ENCODE measurements at places on chromosomes 7 and 10.

- no peak for DNase-seq
These were observed 80.0 kb upstream of the PCDH15 start for GRCh38 chr10:54880996-54881395.

DNA sequence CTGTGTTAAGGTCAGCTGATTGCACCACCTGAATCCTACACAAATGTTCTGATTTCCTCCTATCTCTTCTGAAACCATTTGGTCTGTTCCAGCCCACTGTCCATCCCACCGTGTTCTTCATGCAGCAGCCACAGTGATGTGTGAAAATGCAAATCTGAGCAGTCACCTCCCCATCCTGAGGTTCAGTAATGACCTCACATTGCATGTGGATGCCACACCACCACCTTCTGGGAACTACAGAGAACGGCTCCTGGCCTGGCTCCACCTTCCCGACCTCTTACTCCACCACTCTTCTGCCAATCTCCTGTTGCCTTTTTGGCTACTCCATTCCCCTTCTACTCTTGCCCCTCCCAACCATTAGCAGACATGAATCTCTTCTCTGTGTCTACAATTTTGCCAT lies 244.4 kb downstream of the TNS3 start:
- DNase-seq, result no peak

GRCh38 chr7:18941207-18941606 lies 176.2 kb downstream of the TWIST1 start:
- no peak for DNase-seq

DNA sequence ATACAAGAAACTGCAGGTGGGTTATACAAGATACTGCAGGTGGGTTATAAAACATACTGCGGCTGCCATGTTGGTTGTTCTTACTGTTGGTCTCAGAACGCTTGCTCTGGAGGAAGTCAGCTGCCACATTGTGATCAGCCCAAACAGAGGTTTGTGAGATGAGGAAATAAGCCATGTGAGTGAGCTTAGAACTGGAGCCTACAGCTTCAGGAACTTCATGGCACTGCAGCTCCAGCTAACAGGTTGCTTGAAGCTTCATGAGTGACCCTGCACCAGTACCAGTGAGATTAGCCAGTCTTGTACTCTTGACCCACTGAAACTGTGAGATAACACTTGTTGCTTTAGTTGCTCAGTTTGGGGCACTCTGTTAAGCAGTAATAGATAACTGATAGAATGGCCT lies 74.5 kb upstream of the PRKCQ start:
- DNase-seq, result no peak

- DNase-seq, result no peak
These were observed 35.5 kb upstream of the IKZF1 start for GRCh38 chr7:50268990-50269389.

DNA sequence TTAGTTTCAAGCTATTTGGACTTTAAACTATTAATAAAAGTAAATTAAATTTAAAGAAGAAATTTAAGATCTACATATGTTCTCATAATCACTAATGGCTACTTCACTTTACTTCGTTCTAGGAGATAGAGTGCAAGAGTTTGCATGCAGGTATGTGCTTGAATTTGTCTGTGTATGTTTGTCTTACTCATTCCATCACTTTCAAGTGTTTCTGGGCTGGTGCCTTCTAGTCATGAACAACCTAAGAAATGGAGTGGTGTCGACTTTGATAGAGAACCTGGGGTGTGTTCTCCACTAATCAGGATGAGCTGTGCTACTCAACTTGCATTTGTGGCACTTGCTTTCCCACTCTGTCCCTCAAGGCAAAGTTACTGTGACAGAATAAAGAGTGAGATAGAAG lies 169.9 kb downstream of the KCND2 start:
- no peak for DNase-seq

DNA sequence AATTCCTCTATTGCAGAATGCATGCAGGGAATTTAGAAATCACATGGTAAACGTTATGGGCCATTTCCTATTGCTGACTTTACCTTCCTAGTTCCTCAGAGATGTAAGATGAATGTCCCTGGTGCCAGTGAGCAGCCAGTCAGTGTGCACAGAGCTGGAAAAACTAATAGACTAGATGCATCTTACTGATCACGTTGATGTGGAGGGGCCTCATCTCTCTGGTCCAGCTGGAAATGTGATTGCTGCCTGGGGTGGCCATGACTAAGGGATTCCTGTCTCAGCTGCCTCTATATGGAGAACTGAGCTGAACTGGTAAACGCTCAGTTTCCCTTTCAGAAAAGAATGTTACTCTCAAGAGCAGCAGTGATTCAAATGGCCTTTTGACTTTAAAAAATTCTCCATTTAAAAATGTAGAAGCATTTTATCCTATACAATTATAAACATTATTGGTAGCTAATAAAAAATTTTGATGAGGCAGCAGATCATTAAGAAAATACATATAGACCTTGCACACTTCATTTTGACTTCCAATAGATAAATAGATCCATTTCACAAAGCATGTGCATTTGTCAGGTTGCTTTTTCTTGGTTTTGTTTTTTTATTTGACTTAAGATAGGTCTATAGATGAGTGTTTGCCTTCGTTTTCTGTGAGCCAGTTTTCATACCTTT lies 80.5 kb upstream of the INSYN2A start:
- DNase-seq, result no peak

GRCh38 chr10:77381750-77382149 lies 255.9 kb downstream of the KCNMA1 start:
- DNase-seq, result no peak

GRCh38 chr7:87747681-87748080 lies 119.5 kb downstream of the RUNDC3B start:
- DNase-seq, result no peak

DNA sequence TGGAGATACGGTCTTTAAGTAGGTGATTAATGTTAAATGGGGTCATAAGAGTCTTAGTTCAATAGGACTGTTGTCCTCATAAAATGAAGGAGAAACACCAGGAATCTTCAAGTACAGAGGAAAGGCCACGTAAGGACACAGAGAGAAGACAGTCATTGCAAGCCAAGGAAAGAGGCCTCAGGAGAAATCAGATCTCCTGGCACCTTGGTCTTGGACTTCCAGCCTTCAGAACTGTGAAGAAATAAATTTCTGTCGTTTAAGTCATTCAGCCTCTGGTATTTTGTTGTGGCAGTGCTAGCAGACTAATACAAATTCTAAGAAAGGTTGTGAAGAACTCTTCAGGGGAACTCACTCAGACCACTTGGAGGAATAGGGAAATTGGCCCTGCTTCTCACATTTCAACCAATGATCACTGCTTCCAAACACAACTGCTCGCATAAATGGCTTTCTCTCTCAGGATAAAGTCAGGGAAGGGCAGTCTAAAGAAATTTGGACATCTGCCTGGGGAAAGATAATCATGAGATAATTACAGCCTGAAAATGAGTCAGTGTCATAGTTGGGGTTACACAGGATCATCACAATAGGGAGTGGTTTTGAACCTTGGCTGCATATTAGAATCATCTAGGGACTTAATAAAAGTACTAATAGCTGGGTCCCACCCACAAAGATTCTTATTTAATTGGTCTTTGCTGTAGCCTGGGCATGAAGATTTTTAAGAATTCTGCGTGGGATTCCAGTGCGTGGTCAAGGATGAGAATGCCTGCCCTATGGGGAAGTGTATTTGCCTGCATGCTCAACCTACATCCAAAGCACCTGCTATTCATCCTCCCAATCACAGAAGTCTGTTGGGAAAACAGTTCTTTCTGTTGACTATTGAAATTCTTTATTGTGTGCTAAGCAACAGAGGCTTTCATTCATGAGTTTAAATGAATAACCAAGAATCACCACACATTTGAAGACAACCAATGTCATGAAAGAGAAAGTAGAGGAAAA lies 310.6 kb upstream of the PLXDC2 start:
- DNase-seq, result no peak

DNA sequence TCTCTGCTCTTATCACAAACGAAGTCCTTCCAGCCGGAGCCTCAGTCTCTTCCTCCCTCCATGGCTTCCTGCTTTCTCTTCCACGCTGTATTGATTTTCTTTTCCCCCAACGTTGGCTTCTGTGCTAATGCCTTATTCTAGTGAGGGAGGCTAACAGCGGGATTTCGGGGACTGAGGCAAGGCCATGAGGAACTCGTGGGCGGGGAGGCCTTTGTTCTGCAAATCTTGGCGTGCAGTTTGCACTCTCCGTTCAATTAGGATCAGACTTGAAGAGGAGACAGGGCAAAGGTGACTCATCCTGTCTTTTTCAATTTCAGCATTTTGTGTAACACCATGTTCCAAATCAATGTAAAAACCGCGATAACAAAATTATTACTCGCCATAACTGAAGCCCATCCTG lies 25.3 kb downstream of the EN2 start:
- no peak for DNase-seq

DNA sequence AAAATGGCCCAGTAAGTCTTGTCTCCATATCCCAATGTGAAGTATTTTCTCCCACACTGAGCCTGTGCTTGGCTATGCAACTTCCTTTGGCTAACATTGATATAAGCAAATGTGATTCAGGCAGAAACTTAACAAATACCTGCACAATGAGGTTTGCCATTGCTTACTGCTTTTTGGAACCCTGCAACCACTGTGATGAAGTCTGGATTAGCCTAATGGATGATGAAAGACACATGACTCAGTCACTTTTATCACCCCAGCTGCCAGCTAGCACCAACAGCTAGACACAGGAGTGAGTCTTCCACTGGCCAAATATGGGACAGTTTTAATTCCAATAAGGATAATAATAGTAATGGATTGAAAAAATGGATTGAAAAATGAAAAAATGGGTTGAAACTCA lies 854.5 kb downstream of the GRM8 start:
- DNase-seq, result peak; percentile 0

GRCh38 chr7:115070311-115070710 lies 148.4 kb downstream of the MDFIC start:
- DNase-seq, result no peak

DNA sequence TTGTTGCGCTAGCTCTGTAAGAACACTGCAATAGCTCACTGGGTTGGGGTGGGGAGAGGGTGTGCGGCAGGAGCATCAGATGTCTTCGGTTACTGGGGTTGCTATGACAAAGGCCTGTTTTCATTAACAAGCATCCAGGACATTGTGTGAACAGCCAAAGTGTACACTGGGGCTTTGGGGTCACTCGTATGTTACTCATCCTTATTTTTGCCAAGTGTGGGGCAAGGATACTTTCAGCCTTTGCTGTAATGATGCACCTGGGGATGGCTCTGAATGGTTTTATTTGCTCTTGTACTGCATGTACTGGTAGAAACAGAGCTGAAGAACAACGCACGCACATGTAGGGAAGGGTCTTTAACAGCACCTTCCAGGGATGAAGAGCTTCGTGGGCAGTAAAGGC lies 73.0 kb upstream of the AFAP1L2 start:
- no peak for DNase-seq

DNA sequence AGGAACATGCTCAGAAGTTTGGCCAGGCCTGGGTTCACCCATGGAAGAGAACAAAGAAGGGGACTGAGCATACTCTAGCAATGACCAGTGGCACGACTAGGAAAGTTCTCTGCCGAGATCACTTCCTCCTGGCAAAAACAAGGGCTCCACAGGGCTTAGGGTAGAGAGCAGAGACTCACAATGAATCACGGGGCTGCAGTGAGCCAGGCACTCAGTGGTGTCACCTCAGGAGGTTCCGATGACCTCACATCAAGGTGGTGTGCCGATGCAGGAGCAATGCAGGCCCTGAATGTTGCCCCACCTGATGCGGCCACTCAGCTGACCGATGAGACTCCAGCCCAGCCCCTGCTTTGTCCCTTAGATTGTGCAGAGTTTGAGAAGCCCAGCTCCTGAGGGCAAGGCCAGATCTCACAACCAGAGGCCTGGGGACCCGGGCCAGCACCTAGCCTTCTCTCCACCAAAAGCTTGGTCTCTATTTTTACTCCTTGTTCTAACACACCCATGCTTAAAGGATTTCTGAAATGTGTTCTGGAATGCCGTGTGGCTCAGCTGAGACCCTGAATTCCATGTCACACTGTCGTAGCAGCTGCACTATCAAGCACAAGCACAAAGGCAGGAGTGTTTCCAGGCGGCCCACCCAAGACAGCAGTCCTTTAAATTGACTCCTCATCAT lies 60.9 kb downstream of the COBL start:
- DNase-seq, result no peak

DNA sequence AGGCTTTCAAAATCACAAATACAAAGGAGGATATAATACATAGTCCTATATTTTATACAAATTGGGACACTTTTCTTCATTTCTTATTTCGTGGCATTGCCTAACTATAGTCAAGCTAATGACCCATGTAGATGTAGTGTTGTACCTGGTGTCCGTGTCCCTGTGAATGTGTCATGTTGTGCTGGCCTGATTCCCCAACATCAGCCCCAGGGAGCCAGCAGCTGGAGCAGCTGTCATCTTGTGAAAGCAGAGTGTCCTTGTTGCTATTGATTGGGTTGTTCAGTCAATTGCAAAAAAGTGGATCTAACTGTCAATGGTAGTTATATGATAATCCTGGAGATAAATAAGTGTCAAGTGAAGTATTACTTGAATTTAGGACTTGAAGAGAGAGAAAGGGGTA lies 86.3 kb downstream of the KAT6B start:
- DNase-seq, result no peak

DNA sequence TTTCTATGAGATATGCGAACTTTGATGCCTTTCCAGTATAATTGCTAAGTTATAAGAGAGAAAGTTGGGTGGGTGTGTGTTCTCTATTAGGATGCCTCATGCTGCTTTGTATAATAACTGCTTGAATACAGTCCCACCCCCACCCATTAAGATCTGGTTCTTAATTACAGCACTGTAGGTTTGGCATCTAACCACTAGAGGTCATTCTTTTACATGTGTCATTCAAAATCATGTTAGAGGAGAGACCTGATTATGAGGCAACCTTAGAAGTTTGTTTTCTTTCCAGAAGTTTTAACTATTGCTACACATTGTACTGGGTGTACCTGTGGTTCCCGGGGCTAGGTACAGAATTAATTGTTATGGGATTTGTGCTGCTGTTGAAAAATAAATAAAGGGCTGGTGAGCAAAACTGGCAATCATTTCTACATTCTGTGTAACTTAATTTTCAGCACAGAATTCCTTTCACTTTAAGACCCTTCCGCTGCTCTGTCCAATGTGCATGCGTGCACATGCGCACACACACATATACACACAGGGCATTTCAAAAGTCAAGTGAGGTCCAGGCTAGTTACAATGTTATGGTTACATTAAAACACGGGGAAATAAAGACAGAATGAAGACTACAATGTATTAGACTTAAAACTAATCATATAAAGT lies 1156.3 kb downstream of the SORCS3 start:
- no peak for DNase-seq

DNA sequence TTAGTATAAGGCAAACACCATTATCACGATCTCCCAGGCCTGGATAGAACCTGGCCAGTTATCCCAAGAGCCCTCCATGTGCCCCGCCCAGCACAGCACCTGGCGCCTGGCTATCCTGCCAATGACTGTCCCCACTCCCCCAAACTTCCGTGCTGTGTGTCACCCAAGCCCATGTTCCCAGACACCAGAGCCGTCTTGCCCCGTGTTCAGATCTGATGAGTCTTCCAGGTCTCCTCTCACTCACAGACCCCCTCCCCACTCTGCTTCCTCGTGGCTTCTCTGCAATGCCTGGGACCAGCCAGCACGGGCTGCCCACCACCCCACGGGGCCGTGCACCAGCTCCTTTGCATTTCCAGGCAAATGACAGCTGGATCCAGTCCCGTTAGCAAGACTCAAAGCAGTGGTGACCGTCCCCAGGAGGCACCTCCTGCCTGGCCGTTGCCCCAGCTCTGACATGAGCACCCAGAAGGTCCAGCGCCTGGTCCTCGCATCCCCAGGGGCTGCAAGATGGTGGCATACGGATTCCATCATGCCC lies 43.8 kb upstream of the INPP5A start:
- no peak for DNase-seq

GRCh38 chr7:117458977-117459583 lies 20.7 kb upstream of the CFTR start:
- DNase-seq, result no peak

Measured in epithelial cell of prostate (primary cell).